Stimulated activated CD4-positive, alpha-beta T cell treated with anti-CD3 and anti-CD28 coated beads, Interleukin-15, amount 100 ng/mL, for 1 hour (primary cell): ENCODE measurements at places on chromosomes 13 and 19.

- DNase-seq = no peak
These were observed 10.6 kb downstream of the RXFP2 start for GRCh38 chr13:31749929-31750328.

- DNase-seq = no peak
These were observed 2.4 kb upstream of the CCDC9 start for GRCh38 chr19:47253970-47254369.

GRCh38 chr19:52351512-52351911 is 15.5 kb downstream of the ZNF610 start:
- DNase-seq = no peak

DNA sequence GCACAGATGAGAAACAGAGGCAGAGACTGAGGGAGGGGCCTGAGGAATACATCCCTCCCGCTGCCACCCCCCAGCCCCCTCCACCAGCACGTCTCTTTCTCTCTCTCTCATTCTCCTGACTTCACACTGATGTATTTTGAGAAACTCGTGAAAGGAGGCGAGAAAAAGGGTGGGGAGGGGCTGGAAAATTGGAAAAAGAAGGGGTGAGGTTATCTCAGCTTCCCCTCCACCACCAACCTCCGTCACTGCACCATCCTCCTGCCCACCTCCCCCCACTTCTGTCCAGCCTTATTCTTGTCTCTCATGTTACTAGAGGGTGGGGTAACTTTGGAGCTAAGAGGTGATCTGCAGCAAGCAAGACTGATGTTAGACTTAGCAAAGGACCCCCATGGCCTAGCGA is 1.5 kb downstream of the SLC17A7 start:
- DNase-seq = no peak

- DNase-seq = no peak
These were observed 47.3 kb upstream of the NPAS1 start for GRCh38 chr19:46972311-46972710.

DNA sequence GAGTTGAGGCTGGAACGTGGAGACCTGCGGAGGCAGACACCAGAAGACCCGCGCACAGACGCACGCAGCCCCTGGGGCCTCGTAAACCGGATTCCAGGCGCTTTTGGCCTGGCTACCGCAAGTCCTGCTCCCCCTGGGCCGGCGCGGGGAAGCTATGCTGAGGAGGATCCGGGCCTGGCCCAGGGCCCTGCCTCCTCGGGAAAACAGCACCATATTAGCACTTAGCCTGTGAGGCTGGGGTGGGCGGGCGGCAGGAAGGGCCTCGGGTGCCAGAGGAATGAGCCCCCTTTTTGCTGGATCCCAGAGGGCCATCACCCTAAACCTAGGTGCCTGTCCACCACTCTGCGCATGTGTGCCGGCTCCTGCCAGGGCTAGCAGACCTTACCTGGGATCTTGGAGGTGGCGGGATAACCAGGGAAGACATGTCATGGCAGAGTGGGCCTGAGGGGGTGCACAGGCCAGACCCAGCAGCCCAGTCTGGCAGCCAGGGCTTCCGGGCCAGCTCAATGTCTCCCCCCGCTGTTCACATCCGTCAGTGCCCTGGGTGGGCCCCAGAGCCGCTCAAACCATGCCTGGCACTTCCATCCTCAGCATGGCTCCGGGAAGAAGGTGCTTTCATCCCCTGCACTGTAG is 7.3 kb downstream of the ELOF1 start:
- no peak for DNase-seq

- DNase-seq = no peak
These were observed 82.4 kb downstream of the GGACT start for GRCh38 chr13:100506154-100506553.
